ENCODE measurements at places on chromosomes 3 and 15.

DNA sequence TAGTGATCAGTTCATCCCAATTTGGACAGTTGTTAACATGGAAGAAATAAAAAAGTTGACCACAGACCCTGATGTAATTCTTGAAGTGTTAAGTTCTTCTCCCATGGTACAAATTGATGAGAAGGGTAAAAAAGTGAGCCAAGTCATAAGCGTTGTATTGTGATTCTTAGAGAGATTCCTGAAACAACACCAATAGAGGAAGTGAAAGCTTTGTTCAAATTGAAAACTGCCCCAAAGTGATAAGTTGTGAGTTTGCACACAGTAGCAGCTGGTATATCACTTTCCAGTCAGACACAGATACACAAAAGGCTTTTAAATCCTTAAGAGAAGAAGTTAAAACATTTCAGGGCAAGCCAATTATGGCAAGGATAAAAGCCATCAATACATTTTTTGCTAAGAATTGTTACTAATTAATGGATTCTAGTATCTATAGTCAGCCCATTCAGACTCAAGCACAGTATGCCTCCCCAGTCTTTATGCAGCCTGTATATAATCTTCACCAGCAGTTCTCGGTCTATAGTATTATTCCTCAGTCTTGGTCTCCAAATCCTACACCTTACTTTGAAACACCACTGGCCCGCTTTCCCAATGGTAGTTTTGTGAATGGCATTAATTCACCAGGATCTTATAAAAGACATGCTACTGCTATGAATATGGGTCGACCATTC lies 38.2 kb downstream of the CDIN1 start:
- no peak for DNase-seq

- no peak for DNase-seq
These were observed 316.8 kb upstream of the ATP10A start for GRCh38 chr15:26179906-26180305.

- DNase-seq: no peak
These were observed 2.7 kb upstream of the AMOTL2 start for GRCh38 chr3:134376786-134377426.

GRCh38 chr3:55486101-55486856 lies 827 bp downstream of the WNT5A start:
- no peak for DNase-seq

DNA sequence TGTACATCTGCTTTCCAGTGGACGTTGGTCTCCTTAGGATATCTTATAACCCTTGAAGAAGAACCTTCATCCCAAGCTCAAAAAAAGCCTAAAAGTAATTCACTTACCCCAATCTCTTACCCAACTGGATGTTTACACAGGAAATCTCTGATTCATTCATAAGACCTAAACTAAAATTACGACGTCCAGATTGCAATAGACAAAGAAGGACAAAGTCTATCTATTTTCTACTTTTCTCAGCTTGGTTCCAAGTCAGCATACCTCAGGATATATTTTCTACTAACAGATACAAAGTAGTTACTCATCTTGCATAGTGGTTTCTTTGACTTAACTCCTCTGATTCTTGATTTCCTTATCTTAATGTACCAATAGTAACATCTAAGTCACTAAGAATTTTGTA lies 669.9 kb downstream of the OTOL1 start:
- no peak for DNase-seq

DNA sequence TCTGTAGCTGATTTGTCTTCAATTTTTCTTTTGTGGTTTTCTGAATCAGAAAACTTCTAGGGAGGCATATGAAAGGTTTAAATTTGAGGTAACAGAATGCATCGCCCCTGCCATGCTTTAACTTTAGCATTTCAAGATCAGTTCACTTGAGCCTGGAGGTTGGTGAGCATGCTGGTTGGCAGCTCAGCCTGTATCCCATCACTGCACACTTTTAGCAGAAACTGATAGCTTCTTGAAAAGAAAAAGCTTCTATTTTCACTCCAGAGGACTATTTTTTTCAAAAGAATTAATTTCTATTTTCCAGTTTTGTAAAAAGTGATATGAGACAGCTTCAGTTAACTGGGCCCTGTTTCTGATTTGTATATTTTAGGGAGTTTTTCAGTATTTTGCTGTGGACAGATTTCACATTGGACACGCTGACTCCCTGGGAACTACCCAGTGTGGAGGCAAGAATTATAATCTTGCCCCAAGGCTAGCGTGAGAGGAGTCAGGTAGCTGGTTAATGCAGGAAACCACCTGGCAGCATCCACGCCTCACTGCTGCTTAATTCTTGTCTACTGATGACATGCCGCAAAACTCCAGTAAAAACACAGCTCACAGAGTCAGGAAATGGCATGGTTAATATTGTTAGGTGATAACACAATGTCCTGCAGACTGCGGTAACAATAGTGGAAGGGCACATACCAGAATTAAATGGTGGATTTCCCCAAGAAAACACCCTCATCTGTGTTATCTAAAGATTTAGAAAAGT lies 71.4 kb downstream of the DUT start:
- no peak for DNase-seq

- DNase-seq: no peak
These were observed 89.5 kb downstream of the ZMAT3 start for GRCh38 chr3:178982137-178982536.

DNA sequence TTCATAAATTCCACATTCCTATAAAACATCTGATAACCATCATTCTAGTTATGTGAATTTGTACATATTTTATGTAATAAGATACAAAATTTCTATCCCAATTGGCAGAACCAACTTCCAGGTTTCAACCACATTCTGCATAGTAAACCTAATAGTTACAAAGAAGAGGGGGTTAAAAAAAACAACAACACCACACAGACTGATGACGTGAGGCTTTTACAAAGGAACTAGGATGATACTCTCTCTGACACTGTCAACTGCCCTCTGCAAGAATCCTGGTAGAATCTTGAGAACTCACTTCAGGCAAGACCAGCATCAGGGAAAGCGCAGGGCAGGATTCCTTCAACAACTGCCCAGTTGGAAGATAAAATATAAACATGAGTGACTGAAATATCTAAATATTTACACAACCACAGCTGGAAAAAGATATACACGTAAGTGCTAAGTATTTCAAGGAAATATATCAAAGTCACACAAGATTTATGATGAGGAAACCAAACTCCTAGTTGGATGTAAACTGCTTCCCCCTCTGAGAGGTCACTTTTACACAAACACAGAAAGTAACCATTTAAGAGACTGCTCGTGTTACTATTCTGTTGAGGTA lies 816.4 kb downstream of the ROBO1 start:
- no peak for DNase-seq

GRCh38 chr3:16663854-16664712 lies 58.9 kb upstream of the DAZL start:
- DNase-seq: no peak

- peak; percentile 52 for DNase-seq
These were observed 39.9 kb upstream of the MB21D2 start for GRCh38 chr3:192957441-192958021.

DNA sequence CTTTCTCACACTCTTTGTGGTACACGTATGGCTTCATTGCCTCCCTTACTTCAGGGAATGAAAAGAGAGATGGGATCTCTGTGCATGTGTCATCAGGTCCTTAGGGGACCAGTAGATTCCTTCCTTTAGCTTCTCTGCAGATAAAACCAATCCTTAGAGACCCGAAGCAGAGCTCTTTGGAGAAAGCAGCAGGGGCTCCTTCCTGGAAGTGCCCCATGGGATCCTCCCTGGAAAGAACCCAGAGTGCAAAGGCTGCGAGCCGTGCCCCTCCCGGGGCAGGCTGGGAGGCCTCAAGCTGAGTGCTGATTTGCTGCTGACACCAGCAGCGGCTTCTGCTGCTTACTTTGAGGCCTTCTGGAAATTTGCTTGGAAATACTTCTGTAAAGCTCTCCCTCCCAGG lies 328.6 kb upstream of the RGMA start:
- no peak for DNase-seq

DNA sequence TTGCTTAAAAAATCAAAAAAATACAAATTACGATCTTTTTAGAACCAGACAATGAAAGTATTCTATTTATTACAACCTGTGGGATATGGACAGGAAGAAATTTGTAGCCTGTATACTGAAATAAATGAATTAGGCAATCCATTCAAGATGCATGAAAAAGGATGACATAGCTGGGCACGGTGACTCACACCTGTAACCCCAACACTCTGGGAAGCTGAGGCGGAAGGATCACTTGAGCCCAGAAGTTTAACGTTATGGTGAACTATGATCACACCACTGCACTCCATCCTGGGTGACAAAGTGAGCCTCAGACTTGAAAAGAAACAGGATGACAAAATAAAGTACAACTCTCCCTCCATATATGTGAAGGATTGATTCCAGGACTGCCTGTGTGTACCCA lies 74.1 kb downstream of the MSL2 start:
- no peak for DNase-seq

DNA sequence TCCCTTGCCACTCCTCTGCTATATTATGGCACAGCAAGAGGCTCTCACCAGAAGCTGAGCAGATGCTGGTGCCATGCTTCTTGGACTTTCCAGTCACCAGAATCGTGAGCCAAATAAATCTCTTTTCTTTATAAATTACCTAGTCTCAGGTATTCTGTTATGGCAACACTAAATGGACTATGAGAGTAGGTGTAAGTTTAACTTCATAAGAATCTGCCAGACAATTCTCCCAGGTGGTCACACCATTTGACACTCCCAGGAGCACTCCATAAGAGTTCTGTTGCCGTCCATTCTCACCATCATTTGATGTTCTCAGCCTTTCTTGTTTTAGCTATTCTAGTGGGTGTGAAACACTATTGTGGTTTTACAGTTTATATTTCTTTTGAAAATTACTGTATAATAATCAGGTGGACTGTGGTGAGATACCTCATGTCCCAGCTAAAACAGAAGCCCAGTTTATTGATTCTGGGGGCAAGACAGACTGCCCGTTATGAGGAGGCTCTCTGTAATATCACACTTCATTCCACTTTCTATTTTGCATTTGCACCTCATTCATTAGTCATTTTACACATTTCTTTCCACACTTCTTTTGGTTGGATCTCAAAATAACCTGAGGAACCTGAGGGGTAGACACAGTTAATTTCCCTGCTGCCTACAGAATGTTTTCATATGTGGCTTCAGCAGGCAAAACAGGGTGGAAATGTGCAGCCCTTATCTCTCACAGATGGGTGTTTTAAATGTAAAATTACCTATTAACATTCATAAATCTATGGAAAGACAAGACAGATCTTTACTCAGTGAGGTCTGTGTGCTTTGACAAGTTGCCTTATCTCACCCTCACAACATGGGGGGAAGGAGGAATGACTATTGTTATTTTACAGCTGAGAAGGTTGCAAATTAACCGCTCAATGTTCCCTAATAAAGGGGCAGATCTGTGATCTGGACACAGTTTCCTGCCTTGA lies 42.1 kb downstream of the CDCP1 start:
- DNase-seq: no peak

DNA sequence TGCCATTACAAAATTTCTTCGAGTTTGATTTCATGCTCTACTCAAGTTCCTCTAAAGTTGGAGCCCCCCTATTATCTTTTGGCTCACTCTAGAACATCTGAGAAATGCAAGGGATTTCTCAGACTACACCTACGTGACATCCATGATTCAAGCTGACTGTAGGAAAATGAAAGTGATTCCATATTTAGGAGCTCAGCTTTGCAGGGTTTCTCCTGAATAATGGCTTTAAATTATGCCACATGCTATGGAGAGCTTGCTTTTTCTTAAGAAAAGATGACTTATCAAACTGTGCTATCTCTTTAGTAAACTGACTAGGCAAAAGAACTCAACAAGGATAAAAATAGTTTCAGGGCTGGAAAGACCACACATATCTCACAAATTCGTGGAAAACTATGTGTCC lies 292.1 kb downstream of the LSAMP start:
- no peak for DNase-seq

- DNase-seq: no peak
These were observed 266.7 kb downstream of the CNTN3 start for GRCh38 chr3:74347563-74348268.

DNA sequence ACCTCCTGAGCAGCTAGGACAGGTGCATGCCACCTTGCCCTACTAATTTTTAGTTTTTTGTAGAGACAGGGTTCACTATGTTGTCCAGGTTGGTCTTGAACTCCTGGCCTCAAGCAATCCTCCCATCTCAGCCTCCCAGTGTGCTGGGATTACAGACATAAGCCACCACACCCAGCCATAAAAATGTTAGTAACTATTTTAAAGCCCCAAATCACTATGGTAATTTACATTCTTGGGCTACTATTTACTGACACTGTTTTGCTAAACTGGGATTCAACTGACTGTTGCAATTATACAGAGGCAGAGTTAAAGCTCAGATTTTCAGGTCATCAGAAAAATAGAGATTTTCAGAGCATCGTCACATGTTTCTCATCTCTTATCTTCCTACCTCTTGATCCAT lies 258.6 kb downstream of the FEZF2 start:
- no peak for DNase-seq

DNA sequence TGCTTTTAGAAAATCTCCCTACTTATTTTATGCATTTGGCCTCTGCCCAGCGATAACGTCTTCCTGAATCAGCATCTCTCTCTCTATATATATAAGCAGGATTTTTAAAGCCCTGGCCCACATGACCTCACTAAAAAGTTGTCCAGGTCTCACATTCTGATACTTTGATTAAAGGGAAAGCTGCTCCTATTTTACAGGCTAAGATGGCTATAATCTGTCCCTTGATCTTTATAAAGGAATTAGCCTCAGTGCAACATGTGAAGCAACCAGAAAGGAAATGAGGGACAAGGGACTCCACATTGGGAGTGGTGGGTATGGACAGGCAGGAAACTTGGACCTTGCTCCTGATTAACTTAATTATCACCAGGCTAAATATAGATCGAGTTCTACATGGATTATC lies 25.6 kb upstream of the MUC13 start:
- no peak for DNase-seq

DNA sequence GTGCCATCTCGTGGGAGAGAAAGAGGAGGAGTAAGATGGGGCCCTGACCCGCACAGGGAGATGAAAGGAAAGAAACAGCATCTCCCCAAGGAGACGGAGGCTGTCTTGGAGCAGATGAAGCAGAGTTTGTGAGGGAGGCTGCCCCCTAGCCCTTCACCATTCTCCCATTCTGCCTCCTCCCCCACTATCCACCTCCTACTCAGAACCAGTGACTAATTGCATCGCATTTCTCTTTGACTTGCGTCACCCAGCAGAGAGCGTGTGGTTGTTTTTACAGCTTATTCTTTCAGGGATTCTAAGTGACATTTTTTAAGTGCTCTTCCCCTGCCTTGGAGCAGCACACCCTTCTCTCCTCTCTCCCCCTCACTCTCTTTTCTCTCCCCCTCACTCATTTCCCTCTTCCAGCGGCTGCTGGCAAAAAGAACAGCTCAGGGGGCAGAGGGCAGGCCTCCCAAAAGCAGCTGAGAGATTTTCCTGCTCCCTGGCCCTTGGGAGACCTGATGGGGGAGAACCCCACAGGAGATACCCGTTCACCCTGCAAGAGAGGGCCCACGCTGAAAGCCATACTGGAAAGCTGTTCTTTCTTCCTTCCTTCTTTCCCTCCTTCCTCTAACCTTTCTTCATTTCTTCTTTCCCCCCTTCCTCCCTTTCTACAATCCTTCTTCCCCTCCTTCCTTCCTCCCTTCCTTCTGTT lies 91.8 kb downstream of the MRPL46 start:
- no peak for DNase-seq

DNA sequence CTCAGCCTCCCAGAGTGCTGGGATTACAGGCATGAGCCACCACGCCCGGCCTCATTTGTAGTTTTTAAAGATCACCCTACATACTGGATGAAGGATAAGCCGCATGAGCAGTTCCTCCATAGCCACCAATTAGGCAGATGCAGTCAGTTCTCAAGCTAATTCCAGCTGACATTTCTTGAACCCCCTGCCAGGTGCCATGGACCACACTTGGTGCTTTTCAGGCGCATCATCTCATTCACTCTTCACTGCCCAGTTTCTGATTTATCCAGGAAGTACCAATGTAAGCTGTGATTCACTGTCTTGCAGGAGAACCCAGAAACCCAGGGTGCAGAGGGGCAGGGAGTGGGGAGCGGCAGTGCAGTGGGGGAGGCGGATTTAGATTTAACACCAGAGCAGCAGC lies 56.5 kb upstream of the RASA2 start:
- no peak for DNase-seq
